GM12865 (cell line): ENCODE measurements at places on chromosomes 3 and 15.
A peak's percentile ranks its signal among the peaks of the same experiment; 100 is the strongest.

- no peak for DNase-seq
Observed at GRCh38 chr15:89656116-89656815, 999 bp upstream of the KIF7 start.

GRCh38 chr3:51798411-51798963 lies 19.4 kb upstream of the IQCF6 start:
- no peak for DNase-seq

DNA sequence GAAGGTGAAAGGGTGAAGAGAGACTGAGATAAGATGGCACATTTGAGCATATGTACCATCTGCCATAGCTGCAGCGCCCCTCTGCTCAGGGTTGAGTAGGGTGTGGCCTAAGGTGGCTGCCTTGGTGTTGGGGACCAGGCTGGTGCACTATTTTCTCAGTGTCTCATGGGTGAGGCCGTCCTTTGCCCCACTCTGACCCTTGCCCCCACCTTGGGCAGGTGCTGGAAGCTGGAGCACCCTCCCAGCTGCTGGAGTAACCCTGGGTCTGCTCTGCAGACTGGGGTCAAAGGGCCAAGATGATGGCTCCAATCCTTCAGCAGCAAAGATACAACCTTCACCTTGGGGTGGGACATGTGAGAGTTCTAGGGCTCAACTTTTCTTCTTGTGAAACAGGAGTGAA lies 69.2 kb downstream of the DAPK2 start:
- DNase-seq: no peak

DNA sequence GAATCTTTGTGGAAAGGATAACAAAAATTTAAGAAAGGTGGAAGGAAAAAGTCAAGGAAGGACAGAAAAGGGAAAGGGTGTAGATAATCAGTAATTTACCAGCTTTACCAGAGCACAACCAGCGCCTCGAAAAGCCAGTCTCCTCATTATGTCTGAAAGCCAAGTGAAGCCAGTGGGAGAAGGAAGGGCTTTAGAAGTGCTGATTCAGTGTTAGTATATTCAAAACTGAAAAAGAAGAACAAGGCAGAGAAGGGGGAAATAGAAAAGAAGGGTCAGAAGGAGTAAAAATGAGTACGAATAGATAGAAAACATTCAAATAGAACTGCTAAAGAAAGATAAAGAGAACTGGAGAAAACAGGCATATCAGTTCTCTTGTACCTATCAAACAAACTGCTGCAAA lies 4.1 kb downstream of the PBRM1 start:
- no peak for DNase-seq

DNA sequence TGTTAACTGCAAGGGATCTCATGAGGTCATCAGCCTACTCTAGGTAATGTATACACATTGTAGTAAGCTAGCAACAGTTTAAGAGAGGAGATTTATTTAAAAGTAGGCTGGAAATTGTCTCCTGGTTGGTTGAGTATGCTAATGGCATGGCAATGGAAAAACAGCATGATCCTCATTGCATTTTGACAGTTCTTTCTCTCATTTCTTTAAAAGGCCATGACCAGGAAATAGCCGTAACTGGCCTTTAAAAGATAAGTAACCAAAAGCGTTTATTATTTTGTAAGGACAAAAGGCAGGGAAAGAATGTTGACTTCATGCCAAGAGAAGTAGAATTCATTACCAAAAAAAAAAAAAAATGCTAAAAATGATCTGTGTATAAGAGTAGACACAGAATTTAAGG lies 310.3 kb downstream of the FGF12 start:
- DNase-seq: no peak

DNA sequence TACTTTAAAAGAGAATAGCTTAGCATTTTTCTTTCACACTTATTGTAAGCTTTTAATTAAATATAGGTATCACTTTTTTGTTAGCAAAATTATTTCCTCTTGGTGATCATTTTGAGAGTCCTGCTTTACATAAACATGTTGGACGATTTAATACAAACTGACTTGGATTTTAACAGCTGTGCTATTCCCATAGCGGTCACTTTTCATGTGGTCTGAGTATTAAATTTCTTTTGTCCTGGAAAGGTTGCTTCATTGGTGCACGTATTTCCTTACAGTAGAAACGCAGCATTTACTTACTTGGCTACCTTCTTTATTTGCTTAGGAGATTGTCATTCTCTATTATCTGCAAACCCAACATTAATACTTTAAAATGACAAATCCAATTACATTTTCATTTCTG lies 109.4 kb downstream of the ATG7 start:
- no peak for DNase-seq

GRCh38 chr3:49903451-49904424 lies at the start of gene MST1R:
Gene MST1R, minus strand, starts transcription at chr3:49903873. Its CDS starts 264 bp downstream, at chr3:49903609.
- DNase-seq: peak; percentile 82

DNA sequence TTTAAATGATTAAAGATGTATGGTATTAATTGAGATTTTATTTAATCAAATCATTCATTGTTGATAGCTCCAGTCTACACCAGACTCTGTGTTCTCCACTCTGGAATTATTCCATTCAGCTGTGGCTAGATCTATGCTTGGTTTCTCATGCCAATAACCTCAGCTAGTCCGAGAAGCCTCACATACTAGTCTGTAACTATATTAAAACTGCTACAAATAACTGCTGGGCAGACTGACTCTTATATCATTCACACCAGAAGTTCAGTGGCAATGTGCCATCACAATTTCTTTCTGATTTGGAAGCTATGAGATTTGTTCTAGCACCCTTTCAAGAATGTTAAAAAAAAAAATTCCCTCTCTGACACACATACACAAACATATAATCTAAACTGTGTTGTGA lies 947.3 kb downstream of the ROBO1 start:
- no peak for DNase-seq

GRCh38 chr15:31357148-31357547 lies 30.5 kb downstream of the KLF13 start:
- DNase-seq: peak; percentile 37

DNA sequence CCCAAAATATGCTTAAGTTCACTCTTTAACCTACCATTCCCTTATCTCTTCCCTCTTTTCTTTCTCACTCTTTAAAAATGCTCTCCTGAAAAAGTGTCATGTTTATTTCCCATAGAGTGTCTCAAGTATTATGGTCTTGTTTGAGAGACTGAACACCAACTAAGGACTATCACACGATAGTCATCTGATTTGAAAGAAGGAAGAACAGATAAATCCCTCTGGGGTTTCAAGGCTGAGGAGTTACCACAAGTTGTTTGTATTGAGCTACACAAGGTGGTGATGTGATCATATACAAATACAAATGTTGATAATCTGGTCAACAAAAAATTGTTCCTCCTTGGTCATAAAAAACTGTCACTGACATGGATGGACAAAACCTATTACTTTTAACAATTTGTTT lies 13.8 kb downstream of the MEIS2 start:
- no peak for DNase-seq

- DNase-seq: no peak
Observed at GRCh38 chr3:194312743-194313281, 38.3 kb downstream of the CPN2 start.

DNA sequence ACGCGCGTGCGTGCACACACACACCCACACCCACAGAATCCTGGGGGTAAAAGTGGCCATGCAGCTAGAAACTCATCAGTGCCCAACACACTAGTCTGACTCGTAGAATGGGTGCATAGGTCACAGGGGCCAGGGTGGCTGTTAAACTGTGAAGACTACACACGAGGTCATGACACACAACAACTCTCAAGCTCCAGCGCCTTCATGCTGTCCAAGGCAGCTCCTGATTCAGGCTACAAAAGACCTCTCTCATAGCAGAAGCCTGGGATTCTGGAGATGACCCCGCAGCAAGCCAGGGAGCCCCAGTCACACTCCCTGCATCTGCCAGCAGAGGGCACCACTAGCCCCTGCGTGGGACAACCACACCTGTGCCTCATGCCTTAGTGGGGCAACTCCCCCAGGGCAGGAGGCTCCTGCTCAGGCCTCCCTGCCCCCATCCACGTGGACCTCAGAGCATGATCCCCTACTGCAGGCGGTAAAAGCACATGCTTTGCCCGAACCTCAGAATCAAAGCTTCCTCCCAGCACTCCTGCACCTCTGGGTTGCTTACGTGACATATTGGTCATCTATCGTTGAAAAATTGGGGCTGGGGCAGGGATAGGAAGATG lies 93.1 kb downstream of the LRIG1 start:
- DNase-seq: peak; percentile 70

DNA sequence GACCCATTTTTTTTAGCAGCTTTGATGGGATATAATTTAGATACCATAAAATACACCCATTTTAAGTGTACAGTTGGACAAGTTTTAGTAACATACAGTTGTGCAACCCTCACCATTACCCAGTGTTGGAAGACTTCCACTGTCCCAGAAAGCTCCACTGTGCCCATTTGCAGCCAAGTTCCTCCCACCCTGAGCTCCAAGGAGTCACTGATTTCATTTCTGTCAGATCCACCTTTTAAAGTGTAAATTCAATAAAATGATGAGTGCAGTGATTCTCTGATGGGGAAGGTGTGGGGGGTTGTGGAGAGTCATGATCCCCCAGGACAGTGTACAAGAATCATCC lies 93.2 kb upstream of the IGF1R start:
- no peak for DNase-seq

- no peak for DNase-seq
Observed at GRCh38 chr3:102614021-102614569, 179.3 kb downstream of the ZPLD1 start.

DNA sequence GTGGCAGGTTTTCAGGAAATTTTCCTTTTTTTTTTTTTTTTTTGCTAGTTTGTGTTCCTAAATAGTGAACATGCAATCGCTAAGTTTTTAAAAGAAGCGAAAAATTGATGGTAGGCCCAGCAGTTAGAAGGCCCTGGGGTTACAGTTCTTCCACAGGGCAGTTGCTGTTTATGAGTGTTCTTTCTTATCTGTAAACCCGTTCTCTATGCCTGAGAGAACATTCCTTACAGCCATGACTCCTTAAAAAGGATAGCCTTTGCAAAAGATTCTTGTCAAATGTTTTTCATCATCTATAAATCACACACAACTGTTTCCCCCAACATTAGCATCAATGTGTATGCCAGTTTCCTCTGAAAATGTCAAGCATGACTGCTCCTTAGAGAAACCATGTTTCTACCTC lies 23.8 kb upstream of the MYZAP start:
- DNase-seq: no peak

DNA sequence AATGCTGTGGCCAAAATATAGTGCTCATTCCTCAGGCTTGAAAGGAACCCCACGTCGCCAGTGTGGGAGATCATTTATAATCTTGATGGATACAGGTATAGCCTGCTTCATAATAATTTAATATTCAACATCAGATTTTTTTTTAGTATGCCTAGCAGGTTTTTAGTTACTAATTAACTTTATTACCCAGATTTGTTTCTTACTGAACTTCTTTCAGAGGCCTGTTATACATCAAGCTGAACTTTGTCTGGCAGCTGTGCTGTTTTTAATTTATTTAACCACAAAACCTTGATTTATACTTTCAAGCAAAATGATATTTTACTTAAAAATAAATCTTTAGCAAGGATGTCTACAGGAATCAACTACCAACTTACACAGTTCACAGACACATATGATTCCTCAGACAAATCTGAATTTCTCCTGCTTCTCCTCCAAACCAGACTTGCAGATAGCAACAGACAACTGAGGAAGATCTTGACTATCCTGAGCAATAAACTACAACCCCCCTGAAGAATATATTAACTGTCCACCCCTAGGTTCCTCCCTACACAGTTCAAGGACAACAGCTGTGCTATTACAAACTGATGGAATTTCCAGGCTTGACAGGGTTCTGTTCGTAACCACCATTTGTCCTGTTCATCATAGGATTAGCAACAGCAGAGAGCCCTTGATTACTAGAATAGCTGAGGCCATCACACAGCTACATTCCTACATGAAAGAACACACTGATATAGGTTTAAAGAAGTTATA lies 610 bp downstream of the MAP4 start:
- DNase-seq: no peak

DNA sequence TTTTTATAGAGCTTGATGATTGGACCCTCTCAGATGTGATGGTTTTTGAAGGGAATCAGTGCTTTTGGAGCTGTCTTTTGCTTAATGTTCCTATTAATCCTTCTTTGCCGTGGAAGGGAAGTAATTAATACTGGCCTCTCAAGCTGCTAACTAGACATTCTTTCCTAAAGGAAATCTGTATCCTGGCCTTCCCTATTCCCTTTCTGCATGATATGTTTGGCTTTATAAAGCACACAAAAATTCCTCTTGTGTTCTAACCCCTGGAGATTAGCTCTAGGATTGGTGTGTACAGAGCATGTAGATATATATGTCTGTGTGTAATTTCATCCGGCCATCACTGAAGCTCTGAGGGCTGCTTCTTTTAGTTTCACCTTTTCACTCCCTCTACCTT lies 6.9 kb downstream of the ATXN7 start:
- DNase-seq: no peak

GRCh38 chr3:139935866-139936817 lies 1.2 kb downstream of the CLSTN2 start:
- DNase-seq: no peak

GRCh38 chr3:25080461-25080860 lies 347.6 kb upstream of the RARB start:
- no peak for DNase-seq

- DNase-seq: peak; percentile 73
Observed at GRCh38 chr15:73560501-73561117, 72.6 kb downstream of the NPTN start.

- DNase-seq: no peak
Observed at GRCh38 chr3:10332481-10333348, 11.8 kb upstream of the SEC13 start.

DNA sequence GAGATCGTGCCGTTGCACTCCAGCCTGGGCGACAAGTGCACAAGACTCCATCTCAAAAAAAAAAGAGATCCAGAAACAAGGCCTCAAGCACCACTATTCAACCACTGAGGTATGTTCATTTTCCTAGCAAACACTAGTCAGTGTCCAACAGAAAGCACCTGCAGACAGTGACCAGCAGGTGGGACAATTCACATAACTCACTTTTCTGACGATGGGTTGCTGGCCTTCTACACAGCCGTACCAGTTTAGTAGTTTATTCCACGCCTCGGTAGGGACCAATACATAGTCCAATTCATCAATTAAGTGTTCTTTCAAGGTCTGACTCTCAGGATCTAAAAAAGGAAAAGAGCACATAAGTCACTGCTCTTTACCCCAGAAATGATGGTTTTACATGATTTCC lies 12.4 kb downstream of the USP4 start:
- no peak for DNase-seq

DNA sequence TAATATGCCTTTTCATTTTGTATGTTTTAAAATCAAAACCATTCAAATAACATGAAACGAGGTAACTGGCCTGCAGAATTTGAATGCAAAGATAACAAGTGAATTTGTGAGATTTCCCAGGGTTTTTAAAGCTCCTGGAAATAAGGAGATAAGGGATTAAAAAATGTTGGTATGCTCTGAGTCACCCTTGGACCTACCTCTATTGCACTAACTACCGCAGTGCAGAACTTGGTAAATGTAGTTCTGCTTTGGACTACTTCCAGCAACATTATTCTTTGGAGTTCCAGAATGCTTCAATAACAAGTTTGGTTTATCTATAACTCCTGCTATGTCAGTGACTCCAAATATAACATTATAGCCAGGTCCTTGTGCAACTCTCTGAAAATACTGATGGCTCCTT lies 201.7 kb downstream of the GAP43 start:
- DNase-seq: no peak
